ENCODE measurements at places on chromosomes 3 and 15. TPM values are rescaled to one million over a fixed set of nuclear protein-coding genes. Genes with fewer than 3 reads are reported as not detected.

Gene GPR27
- 5.4 TPM for total RNA-seq

Gene CCR4
- total RNA-seq, result 0.12 TPM

Gene PAQR9
- 11.4 TPM for total RNA-seq

Gene ARNT2
- 9.2 TPM for total RNA-seq

Gene LDHAL6B
- not detected for total RNA-seq

Gene ISLR2
- total RNA-seq, result 2.8 TPM

Gene SLC28A2
- total RNA-seq, result not detected

Gene DUOXA2
- not detected for total RNA-seq

Gene DNAH1
- 4.0 TPM for total RNA-seq

Gene LCTL
- total RNA-seq, result not detected

Gene RASGRP1
- 3.5 TPM for total RNA-seq

Gene P2RY14
- total RNA-seq, result 1.3 TPM

Gene MLF1
- 355 TPM for total RNA-seq

Gene AADACL2
- not detected for total RNA-seq

Gene NUTM1
- total RNA-seq, result not detected

Measured in right cardiac atrium (tissue), 5 donors.